ENCODE measurements at places on chromosomes 12 and 14.

DNA sequence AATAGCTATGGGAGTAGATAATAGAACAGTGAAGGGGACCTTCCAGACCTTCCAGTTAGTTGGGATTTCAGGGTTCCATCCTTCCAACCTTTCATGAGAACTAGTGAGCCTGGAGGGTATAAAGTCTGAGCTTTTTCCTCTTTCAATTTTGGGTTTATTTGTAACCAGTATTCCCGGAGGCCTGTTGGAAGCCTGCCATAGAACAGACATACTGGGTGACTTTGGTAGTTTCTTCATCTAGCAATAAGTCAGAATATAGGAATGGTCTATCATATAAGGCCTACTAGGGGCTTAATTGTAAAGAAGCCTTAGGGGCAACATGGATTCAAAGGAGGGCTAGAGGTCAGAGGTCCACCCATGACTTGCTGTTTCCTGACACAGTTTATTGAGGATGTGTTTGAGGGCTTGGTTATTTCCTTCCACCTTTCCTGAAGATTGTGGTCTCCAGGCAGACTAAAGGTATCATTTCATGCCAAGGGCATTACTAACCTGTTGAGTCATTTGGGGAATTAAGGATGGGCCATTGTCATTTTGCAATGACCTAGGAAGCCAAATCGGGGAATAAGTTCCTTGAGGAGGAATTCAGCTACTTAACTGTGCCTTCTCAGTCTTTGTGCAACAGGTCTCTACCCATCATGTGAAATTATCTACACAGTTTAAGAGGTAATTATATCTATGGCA lies 410.3 kb downstream of the SLC6A15 start:
- H3K4me1 ChIP-seq = no peaks in the 10 kb centered on the region
- no peak for DNase-seq
- H3K27ac ChIP-seq = no peak overlapping the region
- H3K4me3 ChIP-seq = no peak overlapping the region
- no peaks in the 10 kb centered on the region for H3K36me3 ChIP-seq

- no peak overlapping the region for H3K4me3 ChIP-seq
- peaks cover 94% of the 10 kb centered on the region for H3K36me3 ChIP-seq
- peaks cover 5% of the 10 kb centered on the region for H3K4me1 ChIP-seq
- DNase-seq = no peak
- H3K27ac ChIP-seq = no peak overlapping the region
Observed at GRCh38 chr12:113934060-113934814, 31.9 kb downstream of the RBM19 start.

DNA sequence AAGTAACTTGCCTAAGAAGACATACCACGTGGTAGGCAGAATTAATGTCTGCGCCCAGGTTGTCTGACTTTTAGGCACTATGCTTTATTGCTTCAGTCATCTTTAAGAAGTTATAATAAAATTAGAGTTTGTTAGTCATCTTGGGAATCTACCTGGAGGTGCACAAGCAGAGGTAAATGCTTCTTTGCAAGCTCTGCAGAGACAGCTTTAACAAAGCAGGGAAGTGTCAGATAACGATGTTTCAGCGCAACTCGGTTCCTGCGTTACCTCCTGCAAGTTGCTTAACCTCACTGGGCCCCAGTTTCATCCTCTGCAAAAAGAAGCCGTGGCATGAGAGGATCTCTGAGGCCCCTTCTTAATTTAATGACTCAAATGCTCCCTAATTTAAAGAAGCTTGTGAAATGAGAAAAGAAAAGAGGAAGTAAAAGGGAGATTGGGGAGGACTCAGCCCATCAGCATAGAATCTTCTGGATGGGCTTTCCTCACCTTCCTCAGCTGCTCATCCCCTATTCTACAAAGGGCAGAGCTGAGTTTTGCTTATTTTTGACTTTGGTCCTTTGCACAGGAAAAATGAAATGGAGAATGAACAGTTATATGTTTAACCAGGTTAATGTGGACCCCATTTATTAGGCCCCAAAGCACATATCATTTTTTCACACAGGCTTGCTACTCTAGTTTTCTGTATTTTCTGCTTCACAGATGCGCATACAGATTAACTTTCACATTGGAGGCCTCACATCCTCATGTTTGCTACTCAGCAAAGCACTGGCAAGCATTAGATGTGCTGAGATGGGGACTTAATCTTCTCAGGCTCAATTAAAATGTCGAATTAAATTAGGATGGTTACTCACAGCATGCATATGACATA lies 5.1 kb downstream of the ARHGDIB start:
- H3K4me3 ChIP-seq = no peak overlapping the region
- no peaks in the 10 kb centered on the region for H3K27me3 ChIP-seq
- H3K4me1 ChIP-seq = peaks cover 11% of the 10 kb centered on the region
- DNase-seq = no peak
- H3K36me3 ChIP-seq = no peaks in the 10 kb centered on the region

GRCh38 chr12:41681898-41682297 lies 462.8 kb downstream of the GXYLT1 start:
- no peaks in the 10 kb centered on the region for H3K27me3 ChIP-seq
- DNase-seq = no peak
- H3K36me3 ChIP-seq = no peaks in the 10 kb centered on the region
- no peak overlapping the region for H3K4me3 ChIP-seq

- no peak for DNase-seq
- no peak overlapping the region for H3K4me3 ChIP-seq
- H3K27me3 ChIP-seq = no peaks in the 10 kb centered on the region
- H3K4me1 ChIP-seq = no peaks in the 10 kb centered on the region
Observed at GRCh38 chr12:49667325-49668090, 39.7 kb downstream of the FMNL3 start.

DNA sequence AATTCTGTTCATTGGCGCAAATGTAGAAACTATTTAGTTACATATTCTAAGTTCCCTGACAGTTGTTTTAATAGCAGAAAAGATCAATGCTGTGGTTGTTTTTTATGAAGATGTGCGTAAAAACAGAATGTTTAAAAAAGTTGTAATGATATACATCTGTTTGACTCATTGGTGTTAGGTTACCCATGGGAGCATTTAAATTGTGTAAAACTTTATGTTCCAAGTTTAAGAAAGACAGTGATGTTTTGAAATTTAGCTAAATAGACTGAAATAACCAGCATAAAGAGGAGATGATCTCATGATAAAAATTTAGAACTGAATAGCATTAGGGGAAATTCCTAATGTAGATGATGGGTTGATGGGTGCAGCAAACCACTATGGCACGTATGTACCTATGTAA lies 3.6 kb downstream of the PELI2 start:
- no peak overlapping the region for H3K27ac ChIP-seq
- no peaks in the 10 kb centered on the region for H3K27me3 ChIP-seq
- H3K4me1 ChIP-seq = peaks cover 78% of the 10 kb centered on the region
- no peak overlapping the region for H3K4me3 ChIP-seq

Measured in tibial nerve (tissue), 4 donors.